ENCODE measurements at places on chromosomes 6 and 20.
A peak's percentile ranks its signal among the peaks of the same experiment; 100 is the strongest.

DNA sequence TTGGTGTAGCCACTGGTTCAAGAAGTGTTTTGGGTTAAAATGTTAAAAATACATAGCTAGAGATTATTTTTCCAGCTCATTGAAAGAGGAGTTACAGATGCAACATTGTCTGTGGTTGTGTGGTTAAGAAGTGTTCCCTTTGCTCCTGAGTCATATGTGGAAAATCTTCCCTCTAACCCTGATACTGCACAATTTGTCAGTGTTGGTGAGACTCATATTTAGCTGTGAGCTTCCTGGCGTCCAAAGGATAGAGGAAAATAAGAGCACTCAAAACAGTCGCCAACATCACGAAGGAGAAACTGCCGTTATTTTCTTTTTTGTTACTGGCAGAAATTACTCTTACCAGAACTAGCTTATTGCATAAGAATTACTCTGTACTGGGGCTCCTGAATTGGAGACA lies 250.4 kb downstream of the CDH4 start:
- DNase-seq: peak; percentile 9

DNA sequence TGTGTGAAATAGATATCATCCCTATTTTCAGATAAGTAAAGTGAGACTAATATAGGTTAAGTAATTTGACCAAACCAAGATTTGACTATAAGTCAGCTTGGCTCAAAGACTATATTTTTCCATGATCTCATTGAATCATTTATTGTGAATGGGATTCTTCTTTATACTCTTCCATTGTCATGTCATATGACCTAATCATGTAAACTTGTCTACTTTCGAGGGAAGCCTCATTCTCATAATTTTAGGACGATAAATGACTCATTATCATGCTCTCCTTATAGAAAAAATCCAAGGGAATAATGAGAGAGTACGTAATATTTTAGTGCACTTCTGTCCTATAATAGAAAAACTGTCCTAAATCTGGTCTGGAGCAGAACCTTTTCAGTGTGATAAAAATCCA lies 40.9 kb upstream of the CCN6 start:
- DNase-seq: no peak

DNA sequence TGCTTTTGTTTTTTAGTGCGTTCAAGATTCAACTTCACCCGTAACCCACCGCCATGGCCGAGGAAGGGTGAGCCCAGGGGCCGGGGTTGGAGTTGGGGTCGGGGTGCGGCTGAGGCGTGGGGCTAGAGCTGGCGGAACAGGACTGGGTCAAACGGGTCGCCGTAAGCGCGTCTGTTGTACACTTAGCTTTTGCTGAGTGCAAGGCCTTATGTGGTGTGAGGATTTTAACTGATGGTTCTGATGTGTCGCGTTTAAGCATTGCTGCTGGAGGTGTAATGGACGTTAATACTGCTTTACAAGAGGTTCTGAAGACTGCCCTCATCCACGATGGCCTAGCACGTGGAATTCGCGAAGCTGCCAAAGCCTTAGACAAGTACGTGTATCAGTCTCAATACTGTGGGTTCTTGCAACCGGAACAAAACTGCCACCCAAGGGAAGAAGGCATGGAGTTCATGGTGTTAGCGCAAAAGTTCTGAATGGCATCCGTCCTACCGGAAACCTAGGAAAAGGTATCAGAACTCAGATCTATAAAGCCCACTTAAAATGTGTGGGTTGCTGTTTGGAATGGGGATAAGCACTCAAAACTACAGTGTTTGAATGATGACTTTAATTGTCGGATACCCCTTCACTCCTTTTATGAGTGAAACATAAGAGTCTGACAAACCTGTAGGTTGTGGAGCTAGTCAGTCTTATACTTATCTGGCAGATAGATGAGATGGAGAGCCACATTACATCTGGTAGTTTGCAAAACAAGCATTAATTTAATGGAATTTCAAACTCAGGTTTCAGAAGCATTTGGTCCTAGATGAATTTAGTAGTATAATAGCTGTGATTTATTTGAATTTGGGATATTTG lies 574 bp downstream of the RPS12 start:
- no peak for DNase-seq

DNA sequence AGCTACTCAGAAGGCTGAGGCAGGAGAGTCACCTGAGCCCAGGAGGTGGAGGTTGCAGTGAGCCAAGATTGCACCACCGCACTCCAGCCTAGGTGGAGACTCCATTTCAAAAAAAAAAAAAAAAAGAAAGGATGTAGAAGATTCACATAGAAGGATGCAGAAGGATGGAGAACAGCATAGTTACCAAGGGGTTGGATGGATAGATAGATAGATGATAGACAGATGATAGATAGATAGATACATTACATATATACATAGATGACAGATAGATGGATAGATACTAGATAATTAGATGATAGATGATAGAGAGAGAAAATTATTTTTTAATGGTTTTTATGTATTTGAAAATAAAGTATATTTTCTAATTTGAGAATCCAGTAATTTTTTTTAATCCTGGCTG lies 160.7 kb upstream of the ARID1B start:
- DNase-seq: no peak

DNA sequence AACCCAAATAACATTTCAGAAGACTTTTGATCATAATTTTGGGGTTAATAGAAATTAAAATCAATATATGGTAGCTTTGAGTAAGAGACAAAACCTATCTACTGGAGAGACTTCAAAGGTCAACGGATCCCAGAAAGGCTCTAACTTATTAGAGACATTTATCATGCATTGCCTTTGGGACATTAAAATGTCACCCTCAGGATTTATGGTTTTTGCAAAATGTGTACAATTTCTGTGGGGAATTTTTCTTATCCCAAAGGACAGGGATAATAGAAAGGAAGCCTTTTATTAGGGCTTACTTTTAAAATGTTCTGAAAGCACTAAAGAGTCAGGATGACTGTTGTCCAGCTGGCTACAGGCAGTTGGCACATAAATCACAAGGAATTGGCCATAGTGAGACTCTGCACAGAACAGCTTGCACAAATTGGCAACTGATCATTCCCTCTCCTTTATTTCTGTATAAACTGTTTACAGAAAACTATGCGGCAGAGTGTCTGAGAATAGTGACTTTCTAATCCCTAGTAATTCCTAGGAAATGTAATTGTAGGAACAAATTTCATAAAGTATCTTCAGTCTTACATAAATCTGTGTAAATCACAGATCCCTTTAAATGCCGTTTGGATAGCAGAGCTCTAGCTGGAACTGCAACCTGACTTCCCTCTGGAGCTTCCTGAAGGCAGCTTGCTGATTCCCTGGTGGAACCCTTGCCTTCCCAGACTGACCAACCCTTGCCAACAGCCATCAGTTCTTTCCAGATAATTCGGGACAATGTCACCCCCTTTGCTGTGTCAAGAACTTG lies 201.1 kb upstream of the PREP start:
- peak; percentile 44 for DNase-seq

DNA sequence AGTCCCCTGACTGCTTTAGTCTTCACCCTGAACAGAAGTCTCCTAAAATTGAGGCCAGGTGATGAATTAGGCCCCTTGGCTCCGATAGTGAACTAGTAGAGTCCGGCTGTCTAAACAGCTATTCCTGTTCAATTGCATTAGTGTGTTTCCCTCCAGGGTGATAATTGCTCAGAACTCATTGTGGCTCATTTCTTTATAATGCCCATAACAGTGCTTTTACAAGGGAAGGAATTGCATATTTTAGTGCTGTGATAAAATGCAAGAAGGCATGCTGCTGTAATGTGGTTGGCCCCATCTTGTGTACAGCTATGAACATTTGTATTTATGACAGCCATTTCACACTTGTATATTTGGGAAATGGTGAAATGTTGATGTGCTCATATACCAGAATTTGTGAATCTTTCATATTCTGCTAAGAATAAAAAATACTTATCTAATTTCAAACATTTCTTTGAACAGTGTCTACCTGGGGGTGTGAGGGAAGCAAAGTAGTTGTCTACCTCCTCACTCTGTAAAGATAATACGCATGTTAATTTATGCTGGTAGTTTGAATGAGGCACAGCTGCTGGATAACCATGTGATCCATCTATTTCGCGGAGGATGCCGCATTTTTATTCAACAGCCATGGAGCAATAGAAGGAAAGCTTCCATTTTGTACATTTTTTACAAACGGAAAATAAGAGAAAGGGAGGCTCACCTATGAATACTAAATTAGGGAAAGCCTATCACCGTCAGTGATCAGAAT lies 451.4 kb downstream of the NKAIN2 start:
- DNase-seq: no peak

- DNase-seq: no peak
These were observed 27.2 kb upstream of the DEFB125 start for GRCh38 chr20:60035-60918.

DNA sequence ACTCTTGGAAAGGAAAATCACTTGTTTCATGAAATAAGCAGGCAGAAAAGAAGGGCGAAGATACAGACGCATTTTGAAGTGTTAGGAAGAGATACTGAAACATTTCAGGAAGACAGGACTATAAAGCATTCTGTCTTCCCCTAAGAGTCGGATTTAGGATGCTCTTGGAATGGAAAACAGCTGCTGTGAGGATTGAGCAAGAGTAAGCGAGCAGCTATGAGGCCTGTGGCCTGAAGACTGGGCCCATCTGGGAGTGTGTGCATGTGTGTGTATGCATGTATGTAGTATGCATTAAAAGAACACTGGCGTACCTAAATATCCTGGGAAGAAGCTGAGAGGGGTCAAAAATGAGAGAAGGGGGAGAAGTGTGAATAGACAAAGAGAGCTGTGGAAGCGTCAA lies 83.6 kb downstream of the SIM1 start:
- peak; percentile 18 for DNase-seq

- no peak for DNase-seq
These were observed 327.5 kb downstream of the NRN1 start for GRCh38 chr6:5679270-5679669.

DNA sequence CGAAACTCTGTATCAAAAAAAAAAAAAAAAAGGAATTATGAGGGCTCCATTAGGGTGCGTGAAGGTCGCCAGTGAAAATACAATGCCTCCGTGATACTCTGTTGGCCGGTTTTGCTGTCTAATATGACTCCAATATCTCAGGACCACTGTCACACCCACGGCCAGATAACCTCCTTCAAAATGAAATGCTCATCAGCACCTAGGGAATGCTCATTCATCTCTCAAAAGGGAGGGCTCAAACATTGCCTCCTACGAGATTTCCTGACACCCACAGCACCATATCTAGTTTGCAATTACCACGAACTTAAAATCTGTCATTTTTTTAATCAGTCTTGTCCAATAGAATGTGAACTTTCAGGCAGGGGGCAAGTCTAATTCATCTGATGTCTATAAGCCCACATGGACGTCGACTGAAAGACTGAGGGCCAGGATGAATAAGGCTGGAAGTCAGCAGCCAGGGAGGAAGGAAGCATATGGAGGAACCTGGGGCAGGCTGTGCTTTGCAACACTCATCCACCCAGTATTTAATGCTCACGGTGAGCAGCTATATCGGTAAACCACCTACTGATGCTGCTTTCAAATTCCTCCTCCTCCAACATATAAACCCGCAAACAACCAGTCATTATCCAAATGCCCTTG lies 42.8 kb downstream of the MAP3K5 start:
- no peak for DNase-seq

DNA sequence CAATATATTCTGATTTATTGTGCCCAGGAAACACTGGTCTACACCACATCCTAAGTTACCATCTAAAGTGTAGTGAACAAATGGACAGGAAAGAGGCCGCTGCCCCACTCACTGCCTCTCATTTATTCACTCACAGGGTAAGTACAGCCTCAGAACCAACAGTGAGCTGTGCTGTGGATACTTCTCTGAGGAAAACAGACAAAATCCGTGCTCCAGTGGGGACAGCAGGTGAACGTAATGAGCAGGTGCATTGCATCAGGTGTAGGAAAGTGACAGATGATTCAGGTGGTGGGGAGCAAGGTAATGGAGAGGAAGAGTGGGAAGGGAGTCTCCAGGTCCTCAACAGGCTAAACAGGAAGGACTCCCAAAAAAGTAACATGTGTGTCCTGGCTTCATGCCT lies 8.4 kb upstream of the ULBP2 start:
- DNase-seq: no peak

DNA sequence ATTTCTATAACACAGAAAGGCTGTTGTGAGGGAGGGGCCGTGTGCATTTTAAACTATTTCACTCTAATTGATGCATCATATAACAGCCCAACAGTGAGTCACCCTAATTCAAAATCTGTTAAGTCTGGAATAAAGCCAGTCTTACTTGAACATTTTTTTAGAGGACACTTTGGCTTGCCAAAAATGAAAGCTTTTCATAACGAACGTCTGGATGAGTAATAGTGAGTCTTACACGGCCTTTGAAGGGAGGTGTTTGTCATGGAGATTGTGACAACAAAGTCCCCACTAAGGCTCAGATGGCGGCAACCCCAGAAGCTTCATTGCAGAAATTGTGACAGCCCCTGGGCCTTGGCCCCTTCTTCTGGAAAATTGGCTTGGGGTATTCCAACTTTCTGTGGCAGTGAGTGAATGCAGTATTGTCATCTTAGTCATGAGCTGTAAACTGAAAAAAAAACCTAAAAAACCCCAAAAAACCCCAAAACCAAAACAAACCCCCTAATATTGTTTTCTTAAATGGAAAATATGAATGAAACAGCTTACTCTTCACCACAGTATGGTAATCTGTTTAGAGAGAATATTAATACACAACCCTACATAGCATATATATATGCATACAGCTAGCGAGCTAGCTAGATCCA lies 92.6 kb upstream of the CLDN20 start:
- DNase-seq: peak; percentile 89

- no peak for DNase-seq
These were observed 104.4 kb upstream of the FAM184A start for GRCh38 chr6:119182875-119183274.

DNA sequence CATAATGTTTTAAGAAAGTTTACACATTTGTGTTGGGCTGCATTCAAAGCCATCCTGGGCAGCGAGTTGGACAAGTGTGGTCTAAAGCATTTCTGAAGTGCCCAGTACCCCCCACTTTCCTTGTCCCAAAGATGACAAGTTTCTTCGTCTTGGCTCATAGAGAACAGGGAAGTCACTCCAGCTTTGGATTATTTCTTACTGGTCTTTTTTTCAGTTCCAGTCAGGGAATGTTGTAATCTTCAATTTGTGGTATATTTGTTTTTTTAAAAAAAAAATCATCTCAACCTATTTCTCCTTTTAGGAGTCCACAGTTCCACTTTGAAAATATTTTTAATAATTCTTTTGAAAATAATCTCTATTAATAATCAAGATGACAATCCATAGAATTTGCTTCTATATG lies 34.0 kb downstream of the SLX4IP start:
- no peak for DNase-seq

DNA sequence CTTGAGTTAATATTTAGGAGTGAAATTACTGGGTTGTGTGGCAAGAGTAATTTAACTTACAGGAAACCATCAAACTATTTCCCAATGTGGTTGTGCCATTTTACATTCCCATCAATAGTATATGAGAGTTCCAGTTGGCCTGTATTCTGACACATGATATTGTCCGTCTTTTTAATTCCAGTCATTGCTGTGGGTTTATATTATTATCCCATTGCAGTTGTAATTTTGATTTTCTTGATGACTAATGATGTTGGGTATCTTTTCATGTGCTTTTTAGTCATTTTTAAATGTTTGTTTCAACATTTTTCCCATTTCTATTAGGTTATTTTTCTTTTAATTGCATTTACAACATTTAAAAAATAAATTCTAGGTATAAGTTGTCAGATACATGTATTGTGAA lies 614.0 kb downstream of the UTRN start:
- peak; percentile 43 for DNase-seq

GRCh38 chr6:74991573-74992332 lies 214.1 kb downstream of the COL12A1 start:
- peak; percentile 18 for DNase-seq

Measured in AG08395 (cell line).